ENCODE measurements at places on chromosomes 5 and 9. TPM values are rescaled to one million over a fixed set of nuclear protein-coding genes. Genes with fewer than 3 reads are reported as not detected.

DNA sequence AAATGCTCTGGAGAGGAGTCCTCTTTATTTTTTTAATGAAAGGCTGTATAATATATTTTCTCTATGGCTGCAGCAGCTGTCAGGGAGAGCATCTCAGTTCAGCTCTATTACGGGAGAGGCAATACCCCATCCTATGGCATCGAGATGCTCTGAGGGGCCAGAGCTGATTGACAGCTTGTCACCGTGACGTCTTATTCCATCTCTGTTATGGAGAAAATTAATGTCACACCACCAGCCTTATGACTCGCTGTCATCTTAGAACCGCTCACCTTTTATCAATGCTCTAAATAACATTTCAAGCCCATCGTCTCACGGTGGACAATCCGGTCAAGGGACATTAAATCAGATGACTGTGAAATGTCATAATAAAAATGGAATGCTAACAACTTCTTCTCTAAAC lies 273.5 kb downstream of the SLF1 start:
- DNase-seq: no peak
- no peaks in the 10 kb centered on the region for H3K36me3 ChIP-seq
- no peaks in the 10 kb centered on the region for H3K4me1 ChIP-seq
- no peak overlapping the region for H3K27ac ChIP-seq
- no peak overlapping the region for H3K4me3 ChIP-seq
- no peaks in the 10 kb centered on the region for H3K27me3 ChIP-seq

- DNase-seq: no peak
- H3K27ac ChIP-seq: no peak overlapping the region
- H3K36me3 ChIP-seq: no peaks in the 10 kb centered on the region
- H3K27me3 ChIP-seq: no peaks in the 10 kb centered on the region
Measured at GRCh38 chr5:9356351-9356825, 189.5 kb downstream of the SEMA5A start.

DNA sequence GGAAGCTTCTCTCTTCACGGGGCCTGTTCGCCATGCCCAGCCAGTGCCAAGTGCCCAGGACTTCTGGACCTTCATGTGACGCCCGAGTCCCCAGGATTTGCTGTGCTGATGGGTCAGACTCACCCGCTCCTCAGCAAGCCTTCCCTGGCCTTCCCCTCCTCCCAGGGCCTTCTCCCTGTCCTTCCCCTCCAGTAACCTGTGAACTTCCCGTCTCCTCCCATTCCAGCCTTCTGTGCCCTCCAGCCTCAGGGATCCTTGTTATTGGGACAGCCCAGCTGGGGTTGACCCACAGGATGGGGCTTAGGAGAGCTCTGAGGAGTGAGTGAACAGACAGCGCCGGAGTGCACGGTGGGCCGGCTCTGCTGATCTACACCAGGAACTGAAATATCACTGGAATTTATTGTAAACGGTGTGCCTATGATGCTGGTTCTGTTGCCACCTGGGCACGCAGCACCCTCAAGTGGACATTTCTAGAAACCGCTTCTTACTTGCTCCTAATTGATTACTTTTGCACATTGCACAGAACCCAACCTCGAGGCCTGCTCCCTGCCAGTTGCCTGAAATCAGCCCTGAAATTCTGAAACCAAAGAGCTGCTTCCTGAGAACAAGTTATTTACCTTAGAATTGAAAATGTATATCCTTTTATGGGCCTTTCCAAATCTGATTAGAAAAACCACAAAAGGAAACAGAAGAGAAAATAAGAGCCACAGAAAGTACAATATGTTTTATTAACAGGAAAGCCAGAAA lies 1.5 kb downstream of the SPAAR start:
- peaks cover 82% of the 10 kb centered on the region for H3K4me1 ChIP-seq
- H3K27me3 ChIP-seq: no peaks in the 10 kb centered on the region
- H3K4me3 ChIP-seq: no peak overlapping the region
- H3K36me3 ChIP-seq: no peaks in the 10 kb centered on the region

- H3K4me1 ChIP-seq: no peaks in the 10 kb centered on the region
- no peak overlapping the region for H3K4me3 ChIP-seq
- no peaks in the 10 kb centered on the region for H3K27me3 ChIP-seq
- no peak overlapping the region for H3K27ac ChIP-seq
- no peak for DNase-seq
- H3K36me3 ChIP-seq: no peaks in the 10 kb centered on the region
Measured at GRCh38 chr5:160303690-160304089, 8.7 kb downstream of the CCNJL start.

- no peak overlapping the region for H3K27ac ChIP-seq
- H3K27me3 ChIP-seq: no peaks in the 10 kb centered on the region
- H3K4me3 ChIP-seq: no peak overlapping the region
- no peaks in the 10 kb centered on the region for H3K36me3 ChIP-seq
Measured at GRCh38 chr5:171728686-171729085, 56.9 kb upstream of the SMIM23 start.

DNA sequence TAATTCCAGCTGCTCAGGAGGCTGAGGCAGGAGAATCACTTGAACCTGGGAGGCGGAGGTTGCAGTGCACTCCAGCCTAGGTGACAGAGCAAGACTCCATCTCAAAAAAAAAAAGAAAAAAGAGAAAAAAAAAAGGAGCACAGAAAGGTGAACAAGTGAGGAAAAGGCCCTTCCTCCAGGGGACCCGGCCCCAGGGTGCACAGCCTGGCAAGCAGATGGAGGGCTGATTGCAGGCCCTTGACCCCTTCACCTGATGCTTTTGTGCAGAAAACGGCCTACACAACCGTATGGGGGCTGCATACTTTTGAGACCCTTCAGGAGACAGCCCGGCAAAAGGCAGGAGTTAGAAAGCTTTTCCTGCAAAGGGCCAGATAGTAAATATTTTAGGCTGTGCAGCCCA lies 33.9 kb downstream of the HRH2 start:
- H3K27me3 ChIP-seq: no peaks in the 10 kb centered on the region
- peaks cover 6% of the 10 kb centered on the region for H3K4me1 ChIP-seq
- H3K4me3 ChIP-seq: no peak overlapping the region
- H3K36me3 ChIP-seq: no peaks in the 10 kb centered on the region

DNA sequence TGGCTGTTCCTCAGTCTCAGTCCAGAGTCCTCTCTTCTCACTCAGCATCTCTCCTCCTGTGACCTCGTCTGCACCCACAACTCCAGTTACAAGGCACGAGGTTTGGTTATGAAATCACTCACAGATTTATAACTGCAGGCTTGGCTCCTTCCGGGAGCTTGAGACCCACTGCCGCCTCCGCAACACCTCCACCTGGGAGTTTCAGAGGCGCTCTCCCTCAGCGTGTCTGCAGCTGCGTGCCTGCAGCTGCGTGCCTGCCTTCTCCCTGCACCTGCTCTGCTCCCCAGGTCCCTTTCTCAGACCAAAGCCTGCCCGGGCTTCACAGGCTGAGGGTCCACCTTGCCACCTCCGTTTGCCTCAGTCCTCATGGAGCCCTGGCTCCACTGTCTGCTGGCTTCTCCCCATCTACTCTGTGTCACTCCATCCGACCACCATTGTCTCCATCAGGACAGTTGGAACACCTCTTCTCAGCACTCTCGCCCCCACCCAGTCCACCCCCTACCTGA lies 51.5 kb downstream of the HRH2 start:
- H3K27ac ChIP-seq: no peak overlapping the region
- H3K27me3 ChIP-seq: no peaks in the 10 kb centered on the region
- H3K4me1 ChIP-seq: no peaks in the 10 kb centered on the region

DNA sequence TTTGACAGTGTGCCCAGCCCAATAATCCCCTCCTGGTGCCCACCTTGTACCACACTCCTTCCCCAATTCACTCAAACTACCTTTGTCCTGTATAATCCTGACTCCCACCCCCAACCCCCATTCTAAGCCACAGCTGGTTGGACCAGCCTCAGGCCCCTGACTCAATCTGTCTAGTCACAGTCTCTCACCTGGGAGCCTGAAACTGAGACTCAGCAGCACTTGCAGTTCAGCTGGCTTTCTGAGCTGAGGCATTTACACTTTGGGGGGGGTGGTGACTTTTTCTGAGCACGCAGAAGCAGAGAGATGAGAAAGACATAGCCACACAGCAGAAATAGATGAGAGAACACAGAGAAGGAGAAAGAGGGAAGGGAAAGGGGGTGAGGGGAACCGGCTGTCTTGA lies 247.3 kb downstream of the MAN2A1 start:
- H3K36me3 ChIP-seq: no peaks in the 10 kb centered on the region
- no peak for DNase-seq
- H3K27me3 ChIP-seq: no peaks in the 10 kb centered on the region
- no peak overlapping the region for H3K27ac ChIP-seq

- no peaks in the 10 kb centered on the region for H3K27me3 ChIP-seq
- no peak overlapping the region for H3K4me3 ChIP-seq
- H3K36me3 ChIP-seq: no peaks in the 10 kb centered on the region
Measured at GRCh38 chr5:98464737-98465330, 308.6 kb upstream of the RGMB start.

DNA sequence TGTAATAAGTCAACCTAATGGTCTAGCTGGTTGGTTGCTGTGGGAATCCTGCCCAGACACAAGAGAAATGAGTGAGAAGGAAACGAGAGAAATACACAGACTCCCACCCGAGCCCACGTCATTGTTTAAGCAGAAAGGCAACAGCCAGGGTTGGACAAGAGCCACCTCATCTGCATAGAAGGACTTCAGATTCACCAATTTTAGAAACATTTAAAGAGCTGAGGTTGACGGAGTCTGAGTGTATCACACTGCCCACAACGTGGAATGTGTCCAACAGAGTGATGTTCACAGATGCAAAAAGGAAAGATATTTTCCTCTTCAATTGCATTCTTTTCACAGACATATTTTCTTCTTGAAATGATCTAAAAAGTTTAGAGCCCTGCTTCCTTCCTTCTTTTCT lies 349.5 kb downstream of the AGTPBP1 start:
- no peaks in the 10 kb centered on the region for H3K27me3 ChIP-seq
- no peak overlapping the region for H3K27ac ChIP-seq
- DNase-seq: no peak

DNA sequence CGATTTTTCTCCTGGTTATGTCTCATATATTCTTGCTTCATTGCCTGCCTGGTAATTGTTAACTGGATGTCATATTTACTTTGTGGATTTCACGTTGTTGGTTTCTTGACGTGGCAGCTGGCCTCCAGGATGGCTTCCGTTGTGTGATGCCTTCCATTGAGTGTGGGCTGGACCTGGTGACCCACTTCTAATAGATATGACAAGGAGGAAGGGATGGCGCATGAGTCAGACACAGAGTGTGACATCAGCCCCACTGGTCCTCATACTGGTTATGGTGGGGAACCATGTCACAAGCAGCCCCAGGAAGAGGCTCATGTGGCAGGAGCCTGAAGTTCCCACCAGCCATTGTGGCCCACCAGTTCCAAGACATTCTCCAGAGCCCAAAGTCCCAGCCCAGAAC lies 6.4 kb upstream of the PAEP start:
- no peak overlapping the region for H3K4me3 ChIP-seq
- no peaks in the 10 kb centered on the region for H3K27me3 ChIP-seq
- no peak overlapping the region for H3K27ac ChIP-seq
- no peaks in the 10 kb centered on the region for H3K36me3 ChIP-seq
- no peaks in the 10 kb centered on the region for H3K4me1 ChIP-seq

DNA sequence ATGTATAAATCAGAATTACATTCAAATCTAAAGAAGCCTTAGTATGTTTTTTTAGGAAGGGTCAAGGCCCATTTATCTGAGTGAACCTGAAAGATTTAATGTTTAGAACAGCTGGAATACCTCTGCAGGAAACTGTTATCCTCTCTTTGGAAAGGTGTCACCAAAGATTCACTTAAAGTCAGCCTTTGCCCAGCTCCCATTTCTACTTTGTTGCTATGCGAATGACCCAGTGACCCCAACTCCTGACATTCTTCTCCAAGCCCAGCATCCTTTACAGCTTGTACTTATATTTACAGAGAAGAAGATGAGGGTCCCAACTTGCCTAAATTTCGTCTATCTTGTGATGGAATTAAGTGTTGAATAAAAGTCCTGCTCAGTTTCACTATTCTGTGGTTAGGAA lies 1198.6 kb downstream of the CDH12 start:
- H3K27me3 ChIP-seq: no peaks in the 10 kb centered on the region
- no peak overlapping the region for H3K4me3 ChIP-seq
- no peaks in the 10 kb centered on the region for H3K36me3 ChIP-seq
- H3K27ac ChIP-seq: no peak overlapping the region
- H3K4me1 ChIP-seq: no peaks in the 10 kb centered on the region
- no peak for DNase-seq

DNA sequence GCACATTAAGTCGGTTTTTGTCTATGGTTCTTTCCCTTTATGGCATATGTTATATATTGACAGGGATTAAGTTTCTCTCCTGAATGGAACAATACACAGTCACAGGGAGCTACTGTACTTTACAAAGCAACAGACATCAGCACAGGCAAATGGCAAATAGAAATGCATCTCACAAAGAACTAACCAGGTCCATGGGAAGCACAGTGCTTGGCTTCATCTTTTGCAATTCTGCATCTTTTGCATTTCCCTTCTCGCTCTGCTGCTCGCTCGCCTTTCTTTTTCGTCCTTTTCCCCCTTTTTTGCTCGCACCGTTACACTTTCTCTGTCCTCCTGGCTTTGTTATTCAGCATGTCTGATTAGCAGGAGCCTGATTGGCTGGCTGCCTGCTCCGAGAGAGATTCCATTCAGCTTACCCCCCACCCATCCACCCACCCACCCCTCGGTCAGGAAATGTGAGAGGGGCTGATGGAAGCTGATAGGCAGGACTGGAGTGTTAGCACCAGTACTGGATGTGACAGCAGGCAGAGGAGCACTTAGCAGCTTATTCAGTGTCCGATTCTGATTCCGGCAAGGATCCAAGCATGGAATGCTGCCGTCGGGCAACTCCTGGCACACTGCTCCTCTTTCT lies at the start of gene ADAMTSL1:
ADAMTSL1 (plus strand) TSS at position 502 of the 628 bp plus-strand sequence; CDS start at position 582, 80 bp downstream.
- no peaks in the 10 kb centered on the region for H3K27me3 ChIP-seq
- no peak for DNase-seq
- peaks cover 1% of the 10 kb centered on the region for H3K4me1 ChIP-seq
- H3K27ac ChIP-seq: peak within 1 kb of the TSS; percentile 77
- H3K4me3 ChIP-seq: peak within 1 kb of the TSS; percentile 48

GRCh38 chr5:32044939-32045338 lies 129.2 kb downstream of the GOLPH3 start:
- H3K27me3 ChIP-seq: no peaks in the 10 kb centered on the region
- H3K4me1 ChIP-seq: no peaks in the 10 kb centered on the region
- H3K4me3 ChIP-seq: no peak overlapping the region
- H3K36me3 ChIP-seq: no peaks in the 10 kb centered on the region

IL4 gene
- not detected for total RNA-seq

C9orf72 gene
- 19.0 TPM for total RNA-seq

TAF1L gene
- total RNA-seq: not detected

C5orf58 gene
- total RNA-seq: not detected

WHRN gene
- 4.5 TPM for total RNA-seq

AGXT2 gene
- not detected for total RNA-seq

ARID3C gene
- total RNA-seq: 0.66 TPM

STXBP1 gene
- total RNA-seq: 96.3 TPM

ZFYVE16 gene
- total RNA-seq: 39.3 TPM

RLN1 gene
- not detected for total RNA-seq

CTXN3 gene
- not detected for total RNA-seq

NCBP1 gene
- 25.1 TPM for total RNA-seq

SLC6A18 gene
- not detected for total RNA-seq

All from tibial nerve (tissue), 4 donors.